Putamen (tissue), 1 donor: ENCODE measurements at places on chromosomes 16 and 17.

- no peak for DNase-seq
Observed at GRCh38 chr16:88815901-88816589, 4.3 kb upstream of the APRT start.

DNA sequence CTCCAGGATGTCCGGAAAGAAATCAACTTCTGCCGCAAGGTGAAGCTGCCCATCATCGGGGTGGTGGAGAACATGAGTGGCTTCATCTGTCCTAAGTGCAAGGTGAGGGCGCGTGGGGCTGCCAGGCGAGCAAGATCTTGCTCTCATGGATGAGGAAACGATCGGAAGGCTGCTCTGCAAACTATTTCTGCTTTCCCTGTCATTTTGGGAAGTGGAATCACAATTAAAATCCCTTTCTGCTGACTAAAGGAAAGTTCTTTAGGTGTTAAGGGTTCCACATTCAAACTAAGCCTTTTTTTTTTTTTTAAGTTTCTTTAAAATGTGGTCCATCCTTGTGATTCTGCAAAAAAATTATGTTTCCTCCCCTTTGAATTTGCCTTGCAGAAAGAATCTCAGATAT, 17.7 kb downstream of the NUBP1 start:
- DNase-seq: no peak

- no peak for DNase-seq
Observed at GRCh38 chr16:890217-890616, 80.6 kb downstream of the LMF1 start.

DNA sequence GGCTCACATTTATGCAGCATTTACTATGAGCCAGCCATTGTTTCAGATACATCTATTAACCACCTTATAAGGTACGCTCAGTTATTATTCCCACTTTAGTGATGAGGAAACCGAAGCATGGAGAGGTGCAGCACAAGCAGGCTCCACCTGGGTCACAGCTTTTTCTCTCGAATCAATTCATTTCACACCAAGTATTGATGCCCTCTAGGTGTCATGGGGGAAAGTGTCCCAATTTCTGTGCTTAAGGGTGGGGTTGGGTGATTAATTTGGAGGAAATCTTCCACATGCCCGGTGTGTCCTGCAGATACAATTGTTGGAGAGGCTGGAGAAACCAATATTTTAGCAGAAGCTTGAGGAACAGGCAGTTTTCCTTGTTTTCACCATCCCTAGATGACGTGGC, 62.7 kb upstream of the DNAJA2 start:
- DNase-seq: no peak

DNA sequence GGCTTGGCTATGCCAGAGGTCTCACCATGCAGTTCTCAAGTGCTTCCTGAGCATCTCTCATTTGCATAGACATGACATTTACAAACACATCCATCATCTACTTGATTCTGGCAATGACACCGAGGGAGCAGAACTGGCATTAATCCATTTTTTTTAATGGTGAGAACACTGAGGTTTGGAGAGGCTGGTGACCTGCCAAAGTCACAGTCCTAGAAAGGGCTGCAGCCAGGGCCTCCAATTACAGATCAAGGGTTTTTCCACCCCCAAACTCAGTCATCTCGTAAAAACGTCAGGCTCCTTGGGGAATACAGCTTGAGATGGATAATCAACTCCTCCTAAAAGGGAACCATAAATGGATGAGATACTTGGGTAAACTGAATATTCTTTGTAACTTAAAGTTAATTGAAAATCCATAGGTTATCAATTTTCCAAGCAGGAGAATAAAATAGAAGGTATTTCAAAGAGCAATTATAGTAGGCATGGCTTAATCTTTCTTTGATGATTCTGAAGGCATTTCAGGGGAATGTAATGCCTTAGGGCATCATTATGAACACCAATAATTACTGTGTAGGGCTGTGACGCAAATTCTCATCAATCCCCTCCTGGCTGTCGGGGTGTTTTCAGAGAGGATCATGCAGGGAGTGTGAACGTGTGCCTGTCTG, 9.4 kb upstream of the MEOX1 start:
- DNase-seq: no peak

- DNase-seq: peak; percentile 65
Observed at GRCh38 chr17:1573932-1574696, 11.5 kb upstream of the PITPNA start.

DNA sequence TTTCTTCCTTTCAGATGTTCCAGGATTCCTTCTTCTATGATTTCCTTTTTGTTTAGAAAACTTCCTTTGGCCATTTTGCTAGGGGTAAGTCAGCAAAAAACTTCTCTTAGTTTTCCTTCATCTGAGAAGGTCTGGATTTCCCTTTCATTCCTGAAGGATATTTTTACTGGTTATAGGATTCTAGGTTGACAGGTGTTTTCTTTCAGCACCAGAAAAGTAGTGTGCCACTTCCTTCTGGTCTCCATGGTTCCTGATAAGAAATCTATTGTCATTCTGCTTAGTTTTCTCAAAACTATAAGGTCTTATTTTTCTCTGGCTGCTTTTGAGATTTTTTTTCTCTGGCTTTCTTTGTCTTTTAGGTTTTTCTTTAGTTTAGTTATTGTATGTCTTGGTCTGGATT, 27.6 kb downstream of the MPRIP start:
- no peak for DNase-seq

- no peak for DNase-seq
Observed at GRCh38 chr16:73339821-73340220, 291.9 kb upstream of the ZFHX3 start.

GRCh38 chr16:84055801-84056634, 13.4 kb upstream of the SLC38A8 start:
- no peak for DNase-seq

DNA sequence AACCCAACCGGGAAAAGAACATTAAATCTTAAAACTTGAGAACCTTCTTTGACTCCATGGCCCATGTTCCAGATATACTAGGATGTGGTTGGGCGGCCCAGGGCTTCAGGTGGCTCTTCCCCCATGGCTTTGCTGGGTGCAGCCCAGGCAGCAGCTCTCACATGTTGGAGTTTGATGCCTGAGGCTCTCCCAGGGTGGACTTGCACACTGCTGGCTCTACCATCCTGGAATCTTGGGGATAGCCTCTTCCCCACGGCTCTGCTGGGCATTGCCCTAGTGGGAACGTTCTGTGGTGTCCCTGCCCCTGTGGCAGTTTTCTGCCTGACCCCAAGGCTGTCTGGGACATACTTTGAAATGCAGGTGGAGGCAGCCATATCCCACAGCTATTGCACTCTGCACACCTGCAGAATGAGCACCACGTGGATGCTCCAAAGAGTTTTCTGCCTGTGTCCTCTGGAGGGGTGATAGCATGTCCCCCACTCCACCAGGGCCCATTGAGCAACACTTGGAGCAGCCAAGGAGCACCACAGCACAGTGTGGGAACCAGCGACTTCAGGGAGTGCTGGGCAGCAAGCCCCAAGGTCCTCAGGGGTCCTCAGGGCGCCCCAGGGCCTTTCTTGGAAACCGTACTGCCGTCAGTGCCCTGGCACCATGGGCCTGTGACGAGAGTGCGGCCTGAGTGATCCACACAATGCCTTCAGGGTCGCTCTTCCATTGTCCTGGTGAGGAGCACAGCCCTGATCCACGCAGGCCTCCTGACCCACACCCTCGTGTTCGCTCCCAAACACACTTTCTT, 70.8 kb downstream of the GOSR1 start:
- DNase-seq: no peak

GRCh38 chr17:55443904-55444303, 22.3 kb upstream of the MMD start:
- DNase-seq: no peak

- no peak for DNase-seq
Observed at GRCh38 chr17:45342871-45343526, 26.2 kb upstream of the MAP3K14 start.
